T1000 (cell line): ENCODE measurements at places on chromosomes 2 and 18.

GRCh38 chr2:4486971-4487370 is 783.6 kb downstream of the DCDC2C start:
- no peak for DNase-seq

DNA sequence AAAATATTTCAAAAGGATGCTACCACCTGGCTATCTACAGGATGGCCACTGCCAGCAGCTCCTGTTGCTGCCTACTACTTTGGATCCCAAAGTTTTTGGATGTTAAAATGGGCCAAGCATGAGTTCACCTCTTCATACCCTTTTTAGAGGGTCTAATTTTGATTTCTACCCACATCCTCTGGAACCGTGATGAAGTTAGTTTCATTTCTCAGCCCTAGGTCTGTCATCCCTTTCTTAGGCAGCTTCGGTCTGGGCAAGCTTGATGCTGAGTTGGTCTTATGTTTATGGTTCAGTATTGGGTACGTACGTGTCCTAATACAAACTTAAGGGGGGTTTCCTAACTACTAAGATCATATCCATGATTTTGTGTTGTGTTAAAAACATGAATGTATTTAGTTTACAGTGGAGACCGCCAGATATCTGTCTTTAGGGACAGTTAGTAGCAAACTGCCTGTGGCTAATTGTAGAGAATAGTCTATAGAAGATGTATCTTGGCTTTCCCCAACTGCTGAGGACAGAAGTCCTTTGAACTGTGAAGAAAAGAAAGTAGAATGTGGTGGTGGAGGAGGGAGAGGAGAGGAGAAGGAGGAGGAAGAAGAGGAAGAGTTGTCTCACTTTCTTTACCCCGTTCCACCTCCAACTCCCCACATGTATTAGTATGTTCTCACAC is 184.9 kb downstream of the UBE2E3 start:
- no peak for DNase-seq

- no peak for DNase-seq
Measured at GRCh38 chr2:146251328-146251727, 1593.5 kb upstream of the ACVR2A start.

DNA sequence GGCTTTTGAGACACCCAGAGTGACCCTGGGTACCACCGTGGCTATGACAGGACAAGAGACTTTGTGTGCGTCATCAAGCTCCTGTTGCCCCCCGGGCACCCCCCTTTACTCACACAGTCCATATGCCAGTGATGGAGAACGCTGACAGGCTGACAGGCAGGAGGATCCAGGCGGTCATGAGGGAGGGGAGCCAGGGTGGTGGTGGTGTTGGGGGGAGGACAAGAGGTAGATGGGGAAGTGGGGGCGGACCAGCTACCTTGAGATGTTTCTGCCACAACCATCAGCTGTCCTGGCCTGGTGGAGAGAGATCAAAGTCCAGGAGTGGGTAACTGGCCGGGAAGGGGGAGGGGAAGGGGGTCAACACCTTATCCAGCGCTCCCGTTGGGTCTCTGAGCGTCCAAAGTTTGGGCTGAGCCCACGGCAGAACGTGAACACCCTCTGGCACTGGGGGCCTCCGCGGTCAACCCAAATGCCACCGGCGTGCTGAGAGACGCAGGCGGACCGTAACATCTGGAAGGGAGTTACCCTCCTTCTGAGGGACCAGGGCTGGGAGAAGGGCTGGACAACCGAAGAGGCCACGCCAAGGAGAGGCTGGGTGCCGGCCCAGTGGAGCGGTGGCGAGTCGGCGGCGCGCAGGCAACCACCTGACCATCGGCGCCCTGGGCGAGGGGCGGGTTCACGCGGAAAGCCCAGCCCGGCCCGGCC is 575 bp downstream of the TMEM150A start:
- peak; percentile 47 for DNase-seq
